ENCODE measurements at places on chromosomes 5 and 9.

DNA sequence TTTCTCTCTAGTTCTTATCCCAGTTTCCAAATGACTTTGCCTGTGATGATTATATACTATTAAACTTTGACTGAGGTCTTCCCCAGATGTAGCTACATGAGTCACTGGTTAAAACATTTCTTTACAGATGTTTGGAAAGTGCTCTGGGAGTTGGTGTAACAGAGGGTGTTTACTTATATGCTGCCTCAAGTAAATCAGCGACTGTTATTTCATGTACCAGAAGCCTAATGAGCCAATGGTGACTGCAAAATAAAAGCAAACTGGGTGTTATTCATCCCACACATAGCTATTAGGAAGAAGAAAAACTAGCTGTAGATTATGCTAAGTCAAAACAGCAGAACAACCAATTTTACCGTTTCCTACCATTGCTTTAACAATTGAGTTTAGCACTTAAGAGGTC lies 929.7 kb upstream of the SEMA6A start:
- no peak for DNase-seq

GRCh38 chr9:92954049-92954861 lies 6.9 kb downstream of the FGD3 start:
- DNase-seq, result no peak

DNA sequence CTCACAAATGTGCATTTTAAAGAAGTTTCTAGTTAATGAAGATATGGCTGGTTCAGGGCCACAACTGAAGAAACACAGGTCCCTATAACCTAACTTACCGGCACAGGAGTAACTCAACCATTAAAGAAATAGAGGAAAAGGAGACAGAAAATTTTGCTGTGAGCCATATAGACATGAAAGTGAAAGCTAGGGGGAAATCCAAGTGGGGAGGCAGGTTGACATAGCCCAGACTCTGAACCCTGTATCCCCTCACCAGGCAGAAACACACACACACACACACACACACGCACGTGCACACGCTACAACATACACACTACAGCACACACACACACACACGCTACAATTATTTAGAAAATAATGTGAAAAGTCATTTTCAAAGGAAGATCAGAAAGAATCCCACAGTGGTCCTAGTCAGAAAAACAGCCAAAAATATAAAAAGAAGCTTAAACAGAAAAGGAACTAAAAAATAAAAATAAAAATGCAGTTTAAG lies 856.4 kb upstream of the CDH6 start:
- DNase-seq, result no peak

DNA sequence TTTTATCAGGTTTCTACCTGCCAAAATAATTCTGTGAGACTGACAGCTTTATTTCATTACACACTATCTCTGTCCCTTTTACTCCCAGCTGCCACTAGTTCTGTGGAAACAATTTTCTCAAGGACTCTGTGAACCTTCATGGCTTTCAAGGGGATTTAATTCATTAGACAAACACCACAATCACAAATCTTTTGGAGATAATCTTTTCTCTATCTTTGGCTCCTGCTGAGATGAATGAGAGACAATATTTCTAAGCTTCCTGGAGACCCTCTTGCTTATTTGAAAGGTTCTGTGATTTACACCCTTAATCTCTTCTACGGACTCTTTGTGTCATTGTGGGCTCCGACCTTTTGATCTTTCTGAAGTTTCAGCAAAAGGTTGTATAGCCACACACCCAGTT lies 222.6 kb downstream of the PRDM9 start:
- DNase-seq, result no peak

- DNase-seq, result no peak
These were observed 383.4 kb downstream of the BRINP1 start for GRCh38 chr9:118985851-118986250.

DNA sequence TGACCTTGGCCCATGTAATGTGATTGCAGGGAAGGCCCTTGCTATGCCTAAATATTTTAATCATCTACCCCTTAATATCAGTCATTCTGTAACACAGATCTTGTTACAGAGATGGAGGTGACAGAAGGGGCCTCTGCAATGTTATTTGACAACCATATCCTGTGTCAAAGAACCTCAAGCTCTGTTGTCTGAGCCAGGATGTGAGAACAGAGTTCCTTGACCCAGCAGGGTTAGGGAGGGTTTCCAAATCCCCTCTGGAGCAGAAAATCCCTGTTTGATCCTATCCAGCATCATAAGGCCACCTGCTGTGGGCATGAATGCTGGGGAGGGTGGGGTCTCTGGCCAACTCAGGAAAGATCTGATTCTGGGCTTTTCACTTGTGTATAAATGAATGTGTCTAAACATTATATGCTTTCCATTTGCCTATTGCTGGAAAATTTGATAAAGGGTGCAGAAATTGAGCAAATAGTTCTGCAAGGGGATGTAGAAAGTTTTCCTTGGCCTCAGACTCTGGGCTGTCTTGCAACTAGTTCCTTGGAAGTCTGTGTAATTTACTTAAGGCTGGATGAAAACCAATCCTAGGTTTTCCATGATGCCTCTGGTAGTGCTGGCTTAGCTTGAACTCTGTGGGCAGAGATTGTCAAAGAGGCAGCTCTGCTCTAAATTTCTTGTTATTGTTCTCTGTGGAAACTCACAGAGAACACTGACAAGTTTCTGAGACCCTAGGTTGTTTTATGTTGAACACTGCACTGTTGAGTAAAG lies 71.0 kb downstream of the PGM5 start:
- no peak for DNase-seq

DNA sequence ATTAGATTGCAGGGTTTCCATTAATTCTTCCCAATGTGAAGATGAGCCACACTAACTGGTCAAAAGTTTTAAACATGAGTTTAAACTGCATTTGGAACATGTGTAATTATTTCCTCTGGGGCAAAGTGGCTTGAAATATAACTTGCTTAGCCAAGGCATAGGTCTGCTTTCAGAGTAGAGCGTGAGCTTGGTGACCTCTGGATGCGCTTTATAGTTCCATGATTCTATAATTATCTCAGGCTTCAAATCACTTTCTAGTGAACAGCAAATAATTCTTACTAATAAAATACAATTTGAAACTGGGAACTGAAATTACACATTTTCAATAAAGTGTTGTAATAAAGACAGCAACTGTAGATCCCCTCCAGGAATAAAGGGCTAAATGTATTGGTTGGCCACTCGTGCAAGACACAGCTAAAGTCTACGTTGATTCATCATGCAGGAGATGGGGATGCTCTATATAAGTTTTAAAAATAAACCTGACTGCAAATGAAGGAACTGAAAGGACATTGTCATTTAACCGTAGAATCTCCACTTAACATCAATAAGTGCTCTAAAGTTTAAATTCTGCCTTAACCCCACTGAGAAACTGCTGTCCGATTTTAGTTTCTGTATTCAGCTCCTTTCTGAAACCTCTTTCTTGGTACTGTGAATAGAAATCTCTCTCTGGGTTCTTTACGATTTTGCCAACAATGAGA lies 460.0 kb downstream of the PSAT1 start:
- DNase-seq, result no peak

DNA sequence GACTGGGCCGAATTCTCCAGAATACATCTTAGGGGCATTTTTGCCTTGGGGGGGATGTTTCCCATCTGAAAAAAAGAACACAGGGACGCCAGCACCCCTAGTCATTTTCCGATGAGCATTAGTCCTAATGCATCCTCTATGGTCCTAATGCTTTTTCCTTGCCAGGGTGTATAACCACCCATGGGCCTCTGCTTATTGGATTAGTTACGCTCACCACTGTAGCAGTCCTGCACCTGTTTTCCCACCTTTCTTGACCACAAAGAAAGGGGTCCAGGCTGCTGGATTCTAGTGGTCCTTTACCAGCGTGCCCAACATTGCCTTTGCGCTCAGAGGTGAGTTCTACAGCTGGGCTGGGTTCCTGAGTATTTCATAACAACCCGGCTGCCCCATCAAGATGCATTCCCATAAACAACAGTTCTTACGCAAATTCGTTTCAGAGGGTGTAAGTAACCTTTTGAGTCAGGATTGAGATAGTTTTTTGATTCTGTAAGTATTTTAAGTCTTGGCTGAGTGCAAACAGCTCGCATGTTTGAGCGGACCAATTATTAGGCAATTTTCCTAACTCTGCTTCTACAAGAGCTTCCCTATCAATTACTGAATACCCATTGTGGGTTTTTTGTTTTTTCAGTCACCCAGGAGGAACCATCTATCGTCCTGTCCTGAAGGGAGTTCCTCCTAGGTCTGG lies 135.1 kb downstream of the DROSHA start:
- no peak for DNase-seq

DNA sequence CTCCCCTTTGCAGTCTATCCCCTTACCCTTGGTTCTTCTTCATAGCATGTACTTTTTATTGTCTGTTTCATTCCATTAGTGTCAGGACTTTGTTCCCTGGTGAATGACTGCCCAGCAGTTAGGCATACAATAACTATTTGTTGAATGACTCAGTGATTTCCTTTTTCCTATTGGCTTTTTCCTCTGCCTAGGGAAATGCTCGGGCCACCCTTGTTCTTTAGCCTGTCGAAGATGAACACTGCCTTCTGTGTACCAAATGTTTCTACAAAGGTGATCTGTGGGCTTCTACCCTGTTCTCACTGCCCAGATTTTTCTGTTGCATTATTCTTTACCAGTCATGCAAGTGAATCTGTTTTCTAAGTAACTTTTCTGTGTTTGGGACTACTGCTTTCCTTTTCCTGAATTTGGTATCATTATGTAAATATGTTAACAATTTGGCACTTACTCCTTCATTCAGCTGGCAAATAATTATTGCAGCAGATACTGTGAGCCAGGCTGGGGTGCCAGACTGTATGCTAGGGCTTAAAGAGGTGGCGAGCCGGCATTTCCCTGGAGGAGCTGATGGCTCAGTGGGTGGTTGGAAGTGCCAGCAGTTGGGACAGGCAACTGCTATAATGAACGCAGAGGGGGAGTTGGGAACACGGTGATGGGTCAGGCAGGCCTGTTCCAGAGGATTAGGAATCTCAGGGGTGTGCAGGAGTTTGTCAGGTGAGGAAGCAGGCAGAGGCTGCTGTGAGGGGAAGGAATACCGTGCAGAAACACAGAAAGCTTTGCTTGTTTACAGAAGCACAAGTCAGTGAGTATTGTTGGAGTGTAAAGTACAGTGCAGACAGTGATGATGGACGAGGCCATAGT lies 30.6 kb downstream of the KDM4C start:
- no peak for DNase-seq

GRCh38 chr5:93654676-93655075 lies 71.7 kb downstream of the NR2F1 start:
- DNase-seq, result no peak

DNA sequence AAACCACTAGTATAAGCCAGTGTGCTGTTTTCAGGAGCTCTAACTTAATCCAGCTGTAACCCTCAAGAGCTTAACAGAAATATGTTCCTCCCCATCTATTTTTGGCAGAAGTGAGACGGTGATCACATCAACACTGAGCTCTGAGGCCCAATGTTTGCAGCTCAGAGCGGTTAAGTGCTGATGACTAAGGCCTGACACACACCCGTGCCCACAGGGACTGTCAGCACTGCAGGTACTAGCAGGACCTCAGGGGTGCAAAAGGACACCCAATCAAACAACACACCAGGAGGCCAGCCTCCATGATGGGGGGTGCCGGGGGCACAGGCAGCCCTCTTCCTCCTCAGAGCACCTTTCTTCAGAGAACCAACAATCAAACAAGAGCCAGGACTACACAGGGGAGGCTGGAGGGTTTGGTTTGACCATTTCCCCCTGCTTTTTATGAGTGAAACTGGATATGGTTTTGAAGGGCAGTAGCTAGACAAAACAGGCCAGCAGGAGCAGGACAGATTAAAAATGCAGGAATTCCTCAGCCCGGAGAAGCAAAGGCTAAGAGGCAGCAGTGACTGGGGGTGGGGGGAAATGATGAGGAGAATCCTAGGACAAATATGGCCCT lies 61.3 kb downstream of the RAPGEF1 start:
- DNase-seq, result peak; percentile 90

- DNase-seq, result no peak
These were observed 29.0 kb upstream of the PUM3 start for GRCh38 chr9:2872931-2873323.

- peak; percentile 93 for DNase-seq
These were observed 20.3 kb downstream of the LPCAT1 start for GRCh38 chr5:1503241-1504068.

- DNase-seq, result peak; percentile 82
These were observed 97.8 kb upstream of the KLF4 start for GRCh38 chr9:107587191-107587963.

GRCh38 chr9:38276771-38277439 lies 115.6 kb upstream of the ALDH1B1 start:
- no peak for DNase-seq

GRCh38 chr5:179731791-179732411 lies 721 bp upstream of the MAML1 start:
- peak; percentile 81 for DNase-seq

DNA sequence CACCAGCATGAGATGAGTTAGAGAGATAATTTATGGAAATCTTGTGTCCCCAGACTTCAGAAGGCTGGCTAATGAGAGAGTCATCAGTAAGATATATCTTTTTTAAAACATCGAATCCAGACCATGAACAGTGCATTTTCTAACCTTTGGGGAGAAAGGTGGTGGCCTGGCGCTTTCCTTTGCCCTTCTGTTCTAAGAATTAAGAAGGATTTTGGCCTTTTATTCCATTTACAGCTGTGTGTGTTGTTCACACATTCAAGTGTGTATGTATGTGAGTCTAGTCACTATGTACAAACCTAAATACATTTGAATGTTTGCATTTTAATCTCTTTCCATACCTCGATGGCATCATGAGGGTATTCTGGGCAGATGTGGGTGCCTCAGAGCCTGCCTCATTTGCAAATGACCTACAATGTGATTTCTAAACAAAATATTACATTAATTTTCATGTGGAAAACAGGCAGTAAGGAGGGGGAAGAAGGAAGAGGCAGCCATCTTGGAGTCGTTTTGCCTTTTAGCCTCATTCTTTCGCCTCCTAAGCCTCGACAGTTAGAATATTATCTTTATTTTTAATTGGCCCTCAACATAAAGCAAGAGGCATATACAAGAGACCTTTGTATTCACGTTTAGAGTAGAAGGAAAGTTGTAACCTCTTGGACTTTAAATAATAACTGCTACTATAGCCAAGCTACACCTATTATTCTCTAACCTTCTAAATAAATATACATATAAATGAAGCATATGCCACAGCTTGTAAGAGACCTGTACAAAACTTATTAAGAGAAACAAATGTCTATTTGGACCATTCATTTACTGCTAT lies 125.3 kb upstream of the TMEM161B start:
- DNase-seq, result no peak

DNA sequence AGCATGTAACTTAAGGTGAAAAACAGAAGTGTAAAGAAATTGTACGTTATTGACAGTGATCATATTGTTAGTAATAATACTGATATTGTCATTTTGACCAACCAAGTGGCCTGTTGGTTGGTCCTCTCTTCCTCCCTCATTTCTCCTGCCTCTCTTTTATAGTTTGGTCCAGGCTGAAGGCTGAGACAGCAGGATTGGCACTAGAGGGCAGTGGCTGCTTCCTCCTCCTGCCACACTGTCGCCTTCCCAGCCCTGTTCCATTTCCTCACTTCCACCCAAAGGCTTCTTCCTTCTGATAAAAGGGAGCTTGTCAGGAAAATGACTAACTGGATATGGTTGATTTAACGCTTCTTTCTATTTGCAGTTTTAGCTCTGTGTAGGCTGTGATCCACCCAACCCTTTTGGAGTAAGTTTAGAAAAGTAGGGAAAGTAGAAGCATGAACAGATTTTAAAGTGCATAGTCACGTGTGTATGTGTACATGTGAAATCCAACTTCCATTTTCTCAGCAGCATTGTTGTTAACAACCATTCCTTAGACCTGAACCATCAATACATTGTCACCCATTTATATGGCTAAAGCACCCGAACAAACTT lies 35.6 kb downstream of the PTCD2 start:
- DNase-seq, result no peak

Measured in posterior vena cava (tissue), 2 donors.